Spinal cord (tissue), 10 donors: ENCODE measurements at places on chromosomes 5 and 9. TPM values are rescaled to one million over a fixed set of nuclear protein-coding genes. Genes with fewer than 3 reads are reported as not detected.

DNA sequence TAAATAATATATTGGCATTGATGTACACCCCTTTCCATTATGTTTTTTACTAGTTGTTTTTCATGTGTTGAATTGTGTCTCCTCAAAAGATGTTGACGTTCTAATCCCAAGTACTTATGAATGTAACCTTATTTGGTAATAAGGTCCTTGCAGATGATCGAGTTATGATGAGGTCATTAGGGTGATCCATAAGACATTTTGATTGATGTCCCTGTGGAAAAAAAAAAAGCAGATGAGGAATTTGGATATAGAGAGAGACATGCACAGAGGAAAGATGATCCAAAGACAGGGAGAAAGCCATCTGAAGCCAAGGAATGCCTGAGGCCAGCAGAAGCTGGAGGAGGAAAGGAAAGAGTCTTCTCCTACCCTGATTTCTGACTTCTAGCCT lies 632.7 kb downstream of the TLR4 start:
- DNase-seq = no peak

DNA sequence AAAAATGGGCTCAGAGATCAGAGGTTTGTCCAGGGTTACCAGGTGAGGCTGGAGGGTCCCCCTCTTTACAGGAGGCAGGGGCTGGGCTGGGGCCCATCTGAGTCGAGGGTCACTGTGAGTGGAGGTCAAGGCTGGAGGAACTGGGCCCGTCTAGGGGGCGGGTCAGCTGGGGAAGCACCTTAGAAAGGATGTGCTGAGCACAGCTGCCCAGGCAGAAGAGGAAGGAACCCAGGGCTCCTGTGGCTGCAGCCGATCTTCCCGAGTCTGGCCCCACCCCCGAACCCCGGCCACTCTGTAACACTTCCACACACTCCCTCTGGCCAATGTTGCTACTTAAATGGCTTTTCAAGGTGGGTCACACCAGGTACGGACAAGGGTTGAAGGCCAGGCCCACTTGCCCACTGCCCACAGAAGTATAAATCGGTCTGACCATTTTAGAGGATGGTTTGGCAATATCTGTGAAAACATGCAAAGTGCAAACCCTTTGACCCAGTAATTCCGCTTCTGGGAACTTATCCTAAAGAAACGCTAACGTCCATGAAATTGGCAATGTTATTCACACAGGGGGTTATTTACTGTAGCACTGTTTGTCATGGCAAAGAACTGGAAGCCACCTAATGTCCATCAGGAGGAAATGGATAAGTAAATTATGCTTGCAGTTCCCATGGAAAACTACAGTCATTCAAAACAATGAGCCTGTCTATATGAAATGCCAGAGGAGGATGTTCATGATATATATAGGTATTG lies 30.5 kb upstream of the EEIG1 start:
- DNase-seq = no peak

DNA sequence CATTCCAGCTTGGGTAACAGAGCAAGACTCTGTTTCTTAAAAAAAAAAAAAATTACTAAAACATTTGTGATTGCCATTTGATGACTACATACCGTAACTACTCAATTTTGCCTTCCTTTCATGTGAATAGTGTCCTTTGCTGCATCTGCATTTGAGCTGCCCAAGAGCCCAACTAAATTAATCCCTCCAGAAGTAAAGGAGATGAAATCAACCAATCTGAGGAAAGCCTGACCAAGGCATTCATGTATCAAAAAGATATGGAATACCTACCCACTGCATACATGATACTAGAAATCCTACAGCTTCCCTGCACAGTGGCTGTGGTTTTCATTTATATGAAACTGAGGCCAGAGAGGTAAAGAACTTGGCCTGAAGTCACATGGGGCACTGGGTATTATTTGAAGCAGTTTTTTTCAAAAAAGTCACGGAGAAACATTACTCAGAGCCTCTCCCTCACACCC lies 177.5 kb downstream of the AOPEP start:
- no peak for DNase-seq

DNA sequence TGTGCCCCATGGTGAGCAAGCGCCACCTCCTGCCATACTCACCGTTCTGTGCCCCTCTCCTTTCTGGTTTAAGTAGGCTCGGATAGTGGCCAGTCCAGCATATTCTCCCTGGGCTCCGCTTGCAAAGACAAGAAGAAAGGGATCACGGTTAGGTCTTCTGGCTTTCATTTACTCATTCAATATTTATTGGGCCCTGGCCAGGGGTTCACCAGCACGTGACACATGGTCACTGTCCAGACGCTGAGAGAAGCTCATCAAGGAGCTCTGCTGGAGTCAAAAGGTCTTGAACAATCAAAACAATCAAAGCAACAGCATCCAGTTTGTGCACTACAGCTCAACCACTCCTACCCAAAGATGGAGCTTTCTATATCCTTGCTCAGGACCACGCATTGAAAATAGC lies 80.2 kb downstream of the GLDC start:
- DNase-seq = no peak

DNA sequence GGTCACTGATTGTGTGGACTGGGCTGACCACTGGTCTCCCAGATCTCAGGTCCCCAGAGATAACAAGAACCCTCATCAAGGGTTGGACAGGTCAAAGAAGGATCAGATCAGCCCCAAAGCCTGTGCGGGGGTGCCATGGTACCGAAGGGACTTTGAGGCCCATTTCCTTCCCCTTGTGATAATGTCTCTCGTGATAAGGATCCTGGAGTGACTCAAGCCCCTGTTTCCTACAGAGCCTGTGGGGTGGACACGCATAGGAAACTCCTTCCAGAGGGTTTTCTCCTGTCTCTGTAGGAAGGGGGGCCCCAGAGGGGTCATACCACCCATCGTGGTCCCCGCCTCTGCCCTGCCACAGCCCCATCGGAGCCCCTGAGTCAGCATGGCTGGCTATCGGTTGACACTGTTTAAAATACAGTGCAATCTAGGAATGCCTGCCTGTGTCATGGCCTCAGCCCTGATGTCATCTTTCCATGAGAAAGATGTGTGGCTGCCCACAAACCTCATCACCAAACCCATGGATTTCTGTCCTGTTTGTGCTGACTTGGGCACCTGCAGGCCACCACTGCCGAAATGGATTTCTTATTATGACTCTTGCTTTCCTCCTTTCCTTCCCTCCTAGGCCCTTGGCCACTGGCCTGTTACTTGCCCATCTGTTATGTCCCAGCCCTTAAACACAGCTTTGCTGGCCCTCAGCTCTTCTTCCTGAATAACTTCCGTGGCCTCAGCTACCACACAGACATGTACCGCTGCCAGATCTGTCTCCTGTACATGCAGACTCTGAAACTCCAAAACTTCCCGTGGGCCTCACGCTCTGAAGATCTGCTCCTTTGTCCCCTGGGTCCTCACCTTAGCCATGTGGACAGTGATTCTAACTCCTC lies 2.9 kb upstream of the CSF2 start:
- DNase-seq = no peak

GRCh38 chr5:55934115-55934613 lies 60.6 kb downstream of the IL6ST start:
- DNase-seq = no peak

- DNase-seq = no peak
Measured at GRCh38 chr5:170491479-170491878, 12.3 kb upstream of the KCNIP1 start.

DNA sequence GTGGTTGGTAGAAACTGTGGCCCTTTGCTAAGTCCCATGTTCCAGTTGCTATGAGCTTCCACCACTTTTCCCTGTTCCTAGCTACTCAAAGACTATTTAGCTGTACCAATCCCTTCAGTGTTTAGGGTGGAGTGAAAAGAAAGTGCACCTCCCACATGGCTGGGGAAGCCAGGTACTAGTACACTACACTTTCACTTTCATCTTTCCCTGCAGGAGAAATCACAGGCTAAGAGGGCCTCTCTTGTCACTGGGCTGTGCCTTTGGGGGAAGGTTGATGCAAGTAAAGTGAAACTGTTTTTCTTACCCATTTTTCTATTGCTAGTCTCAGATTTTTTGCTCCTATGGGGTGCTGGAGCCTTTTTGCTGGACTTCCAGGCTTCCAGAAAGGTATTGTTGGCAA lies 33.5 kb upstream of the CKS2 start:
- no peak for DNase-seq

DNA sequence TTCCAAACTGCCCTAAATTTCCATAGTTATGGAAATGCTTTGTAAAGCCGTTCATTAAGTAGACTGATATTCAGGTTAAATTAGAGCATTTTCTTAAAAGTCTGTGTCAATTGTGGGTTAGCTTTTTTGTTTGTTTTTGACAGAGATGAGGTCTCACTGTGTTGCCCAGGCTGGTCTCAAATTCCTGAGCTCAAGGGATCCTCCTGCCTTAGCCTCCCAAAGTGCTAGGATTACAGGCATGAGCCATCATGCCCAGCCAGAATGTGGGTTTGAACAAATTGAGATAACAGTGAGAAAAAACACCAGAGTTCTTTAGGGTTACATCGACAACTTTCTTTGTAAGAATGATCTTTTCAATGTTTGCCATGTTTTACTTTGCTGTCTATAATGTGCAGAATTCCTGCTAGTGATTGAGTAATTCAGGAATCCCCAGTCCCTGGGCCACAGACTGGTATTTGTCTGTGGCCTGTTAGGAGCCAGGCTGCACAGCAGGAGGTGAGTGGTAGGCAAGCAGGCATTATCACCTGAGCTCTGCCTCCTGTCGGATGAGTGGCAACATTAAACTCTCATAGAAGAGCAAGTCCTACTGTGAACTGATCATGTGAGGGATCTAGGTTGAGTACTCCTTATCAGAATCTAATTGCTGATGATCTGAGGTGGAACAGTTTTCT lies 80.5 kb downstream of the RAI14 start:
- DNase-seq = no peak

- no peak for DNase-seq
Measured at GRCh38 chr5:137218896-137219295, 280.2 kb downstream of the SPOCK1 start.

- peak; percentile 72 for DNase-seq
Measured at GRCh38 chr5:156534906-156535485, 208.0 kb downstream of the SGCD start.

DNA sequence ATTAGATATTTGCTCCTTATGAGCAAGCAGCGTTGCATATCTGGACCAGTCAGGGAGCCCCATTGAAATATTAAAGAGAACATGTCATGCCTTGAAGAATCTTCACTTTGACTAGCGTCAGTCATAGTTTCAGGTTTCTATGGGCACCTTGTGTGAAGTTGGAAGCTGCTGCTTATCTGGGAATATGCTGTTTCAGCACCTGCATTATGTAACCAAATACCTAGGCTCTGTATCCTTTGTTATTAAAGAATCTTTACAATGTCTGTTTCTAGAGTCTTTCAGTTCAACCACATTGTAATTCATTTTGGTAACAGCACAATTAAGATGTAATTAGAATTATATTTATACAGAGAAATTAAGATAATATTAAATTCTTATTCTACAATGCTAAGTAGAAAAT lies 818.8 kb upstream of the TYRP1 start:
- DNase-seq = no peak

DNA sequence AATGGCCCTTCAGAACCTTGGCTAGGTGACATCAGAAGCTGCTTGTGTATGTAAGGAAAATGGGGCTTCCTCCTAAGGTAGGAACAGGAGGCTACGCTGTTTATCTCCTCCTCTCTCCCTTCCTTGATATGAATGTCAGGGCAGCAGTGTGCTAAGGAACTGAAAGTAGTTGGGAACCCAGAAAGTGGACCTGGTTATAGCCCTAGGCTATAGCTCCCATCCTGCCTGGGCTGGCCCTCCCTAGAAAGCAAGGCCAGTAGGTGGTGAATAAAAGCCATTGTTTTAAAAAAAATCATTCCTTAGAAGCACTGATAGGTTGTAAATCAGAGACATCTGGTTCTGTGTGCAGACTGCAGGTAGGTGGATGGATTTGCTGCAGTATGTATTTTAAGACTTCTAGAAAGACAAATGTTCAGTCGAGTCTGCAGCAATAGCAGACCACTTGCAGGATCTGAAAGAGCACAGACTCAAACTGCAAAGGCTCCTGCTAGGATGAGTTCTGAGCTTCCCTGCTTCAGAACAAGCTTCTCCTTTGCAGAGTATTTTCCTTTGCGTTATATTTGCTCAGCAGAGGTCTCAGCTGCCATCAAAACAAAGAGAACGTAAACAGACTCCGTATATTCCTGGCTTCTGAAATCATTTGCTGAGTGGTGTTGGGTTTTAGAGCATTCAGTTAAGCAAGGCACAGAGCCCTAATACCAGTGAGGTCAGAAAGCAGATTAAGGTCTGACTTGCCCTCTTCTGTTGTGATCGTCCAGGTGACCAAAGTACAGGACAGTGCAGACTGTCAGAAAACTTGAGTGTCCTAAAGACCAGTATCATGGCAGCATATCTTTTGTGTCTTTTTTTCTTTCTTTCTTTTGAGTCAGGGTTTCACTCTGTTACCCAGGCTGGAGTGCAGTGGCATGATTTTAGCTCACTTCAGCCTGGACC lies 20.1 kb upstream of the CFAP157 start:
- no peak for DNase-seq

DNA sequence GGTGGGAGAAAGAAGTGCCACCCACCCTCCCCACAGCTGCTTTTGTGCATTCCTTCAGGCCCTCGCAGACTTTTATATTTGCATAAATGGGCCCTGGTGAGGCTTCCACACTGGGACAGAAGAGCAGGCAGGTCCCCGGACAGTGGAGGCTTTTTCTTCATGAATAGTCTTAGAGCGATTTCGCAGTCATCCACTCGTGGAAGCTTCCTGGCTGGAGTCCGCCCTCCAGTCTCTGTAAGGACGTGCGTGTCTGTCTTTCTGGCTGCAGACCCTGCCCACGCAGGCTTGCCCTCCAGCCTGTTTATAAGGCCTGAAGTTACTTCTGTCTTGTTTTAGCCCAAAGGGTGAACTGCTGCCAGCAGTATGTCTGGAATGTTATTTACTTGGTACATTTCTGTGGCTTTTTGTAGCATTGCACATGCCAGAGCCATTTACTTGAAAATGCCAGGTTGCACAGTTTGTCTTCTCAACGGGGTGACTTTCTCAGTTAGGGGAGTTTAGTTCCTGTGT lies 195.7 kb downstream of the AOPEP start:
- DNase-seq = peak; percentile 74

DNA sequence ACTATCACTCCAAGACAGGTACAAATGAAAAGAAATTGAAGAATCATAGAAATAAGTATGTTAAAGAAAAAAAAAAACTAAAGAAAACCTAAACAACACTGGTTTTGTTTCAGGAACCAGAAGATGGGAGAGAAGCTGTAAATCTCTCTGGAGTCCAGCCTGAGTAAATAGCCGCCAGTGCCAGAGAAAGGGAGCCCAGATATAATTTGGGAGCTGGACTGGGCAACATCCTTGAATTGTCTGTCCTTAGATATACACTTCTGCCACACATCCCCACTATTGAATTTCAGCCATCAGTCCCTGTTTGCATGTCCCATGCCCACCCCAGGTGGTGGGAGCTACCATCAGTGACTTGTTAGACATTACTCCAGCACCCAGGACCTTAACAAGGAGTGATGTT lies 979.6 kb downstream of the DTWD2 start:
- DNase-seq = no peak

FGF10 gene
- 10.1 TPM for total RNA-seq

FOXD4L4 gene
- 0.22 TPM for total RNA-seq

CHSY3 gene
- 11.9 TPM for total RNA-seq

NR2F1-AS1 gene
- total RNA-seq = 71.5 TPM

MLANA gene
- total RNA-seq = 0.20 TPM

ARAP3 gene
- total RNA-seq = 2.8 TPM

SPINK7 gene
- not detected for total RNA-seq

ALG2 gene
- total RNA-seq = 28.7 TPM

NDUFA8 gene
- total RNA-seq = 59.4 TPM

PCDHGB1 gene
- 8.6 TPM for total RNA-seq

CCNJL gene
- 2.1 TPM for total RNA-seq

CENPH gene
- total RNA-seq = 7.9 TPM

SLC9A3 gene
- total RNA-seq = 2.3 TPM

ADAMTSL2 gene
- 6.9 TPM for total RNA-seq

PDE6A gene
- 0.10 TPM for total RNA-seq

CERCAM gene
- total RNA-seq = 27.5 TPM

CARTPT gene
- total RNA-seq = 5.0 TPM
